ENCODE measurements at places on chromosomes 2 and 18.
A peak's percentile ranks its signal among the peaks of the same experiment; 100 is the strongest.

GRCh38 chr2:112626604-112627059 is 19.1 kb upstream of the SLC20A1 start:
- DNase-seq = peak; percentile 77

DNA sequence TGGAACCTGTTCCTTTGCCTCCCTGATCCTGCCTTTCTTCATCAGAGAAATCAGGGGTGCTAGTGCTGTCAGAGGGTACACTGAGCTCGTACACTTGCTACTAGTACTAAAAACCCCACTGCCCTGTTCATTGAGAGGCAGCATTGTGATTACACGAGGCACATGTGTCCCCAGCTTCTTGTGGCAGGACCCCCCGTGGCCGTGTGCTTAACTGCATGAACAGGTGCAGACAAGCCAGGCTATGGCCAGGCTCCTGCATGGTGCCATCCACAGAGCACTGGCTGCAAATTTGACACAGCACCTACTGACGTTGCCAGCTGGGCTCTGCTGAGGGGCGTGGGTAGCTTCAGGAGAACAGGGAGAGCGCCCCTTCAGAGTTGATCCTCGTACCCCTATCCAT is 248.4 kb downstream of the GLI2 start:
- no peak for DNase-seq

GRCh38 chr2:9722451-9722850 is 91.7 kb upstream of the YWHAQ start:
- no peak for DNase-seq

DNA sequence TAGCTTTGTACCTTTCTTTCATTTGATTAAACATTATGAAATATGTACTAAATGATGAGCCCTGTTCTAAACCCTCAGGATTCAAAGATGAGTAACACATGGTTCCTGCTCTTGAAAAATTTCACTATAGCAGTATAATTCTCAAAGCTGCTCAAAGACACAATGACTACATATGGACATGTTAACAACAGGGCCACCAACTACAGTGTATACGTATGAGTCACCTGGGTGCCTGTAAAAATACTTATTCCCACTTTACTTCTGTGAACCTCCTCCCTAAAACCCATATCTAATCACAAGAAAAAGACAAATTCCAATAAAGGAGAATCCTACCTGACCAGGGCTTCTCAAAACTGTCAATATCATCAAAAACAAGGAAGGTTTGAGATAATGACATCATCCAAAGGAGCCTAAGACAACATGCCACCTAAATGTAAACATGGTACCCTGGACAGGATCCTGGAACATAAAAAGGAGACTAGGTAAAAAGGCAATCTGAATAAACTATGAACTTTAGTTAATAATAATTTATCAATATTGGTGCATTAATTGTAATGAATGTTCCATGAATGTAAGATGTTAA is 84.7 kb downstream of the FAM161A start:
- no peak for DNase-seq

DNA sequence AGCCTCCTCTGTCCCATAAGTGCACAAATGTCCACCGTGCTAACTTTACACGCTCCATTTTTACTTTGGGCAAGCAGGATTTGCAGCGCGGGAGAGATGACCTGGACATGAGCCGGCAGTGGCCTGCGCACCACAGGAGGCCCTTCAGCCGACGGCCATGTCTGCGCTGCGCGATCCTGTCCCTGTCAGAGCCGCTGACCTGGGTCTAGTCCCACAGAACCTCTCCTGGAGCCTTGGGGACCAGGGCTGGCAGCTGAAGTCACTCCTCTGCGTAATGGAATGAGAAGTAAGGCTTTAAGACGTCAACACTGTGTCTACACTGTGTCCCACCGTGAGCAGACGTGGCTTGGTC is 29.6 kb downstream of the ADI1 start:
- no peak for DNase-seq

DNA sequence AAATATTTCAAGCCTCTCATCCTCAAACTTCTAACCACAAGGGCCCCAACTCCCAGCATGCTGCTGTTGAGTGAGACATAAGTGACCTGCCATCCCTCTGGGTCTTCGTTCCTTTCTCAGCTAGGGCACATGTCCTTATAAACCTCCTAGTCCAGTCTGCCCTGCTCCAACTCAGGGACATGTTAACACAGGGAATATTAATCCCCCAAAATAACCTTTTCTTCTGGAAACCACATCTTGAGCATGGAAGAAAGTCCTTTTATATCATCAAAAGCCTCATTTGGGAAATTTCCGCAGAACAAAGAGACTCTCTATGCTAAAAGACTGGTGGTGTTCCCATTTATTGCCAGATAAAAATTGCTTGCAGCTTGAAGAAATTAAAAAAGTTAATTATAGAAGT is 14.4 kb downstream of the TNP1 start:
- DNase-seq = no peak

DNA sequence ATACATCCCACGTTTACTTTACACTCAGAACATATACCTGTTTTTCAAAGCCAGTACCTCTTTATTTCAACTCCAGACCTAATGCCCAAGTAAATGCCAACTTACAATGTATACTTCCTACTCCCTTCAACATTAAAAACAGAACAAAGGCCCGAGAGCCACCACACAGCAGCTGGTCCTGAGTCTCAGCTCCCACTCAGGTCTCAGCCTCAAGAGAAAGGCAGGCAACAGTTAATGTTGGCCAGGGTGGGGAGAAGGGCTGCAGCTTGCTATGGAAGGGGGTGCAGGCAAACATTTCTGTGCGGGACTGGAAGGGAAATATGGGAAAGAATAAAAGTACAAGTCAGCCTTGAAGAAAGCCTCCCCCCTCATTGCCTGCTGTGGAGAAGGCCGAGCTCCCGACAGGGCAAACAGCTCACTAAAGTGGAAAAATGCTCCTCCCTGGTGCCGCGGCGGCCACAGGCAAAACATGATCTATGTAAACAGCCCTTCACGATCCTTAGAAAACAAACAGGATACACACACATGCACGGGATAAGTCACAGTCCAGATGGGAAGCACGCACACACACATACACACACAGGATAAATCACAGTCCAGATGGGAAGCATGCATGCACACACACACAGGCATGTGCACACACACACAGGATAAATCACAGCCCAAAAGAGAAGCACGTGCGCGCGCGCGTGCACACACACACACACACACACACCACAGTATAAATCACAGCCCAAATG is 67.4 kb downstream of the ADNP2 start:
- no peak for DNase-seq

- DNase-seq = no peak
These were observed 148.8 kb upstream of the MAPRE2 start for GRCh38 chr18:34892379-34892778.

DNA sequence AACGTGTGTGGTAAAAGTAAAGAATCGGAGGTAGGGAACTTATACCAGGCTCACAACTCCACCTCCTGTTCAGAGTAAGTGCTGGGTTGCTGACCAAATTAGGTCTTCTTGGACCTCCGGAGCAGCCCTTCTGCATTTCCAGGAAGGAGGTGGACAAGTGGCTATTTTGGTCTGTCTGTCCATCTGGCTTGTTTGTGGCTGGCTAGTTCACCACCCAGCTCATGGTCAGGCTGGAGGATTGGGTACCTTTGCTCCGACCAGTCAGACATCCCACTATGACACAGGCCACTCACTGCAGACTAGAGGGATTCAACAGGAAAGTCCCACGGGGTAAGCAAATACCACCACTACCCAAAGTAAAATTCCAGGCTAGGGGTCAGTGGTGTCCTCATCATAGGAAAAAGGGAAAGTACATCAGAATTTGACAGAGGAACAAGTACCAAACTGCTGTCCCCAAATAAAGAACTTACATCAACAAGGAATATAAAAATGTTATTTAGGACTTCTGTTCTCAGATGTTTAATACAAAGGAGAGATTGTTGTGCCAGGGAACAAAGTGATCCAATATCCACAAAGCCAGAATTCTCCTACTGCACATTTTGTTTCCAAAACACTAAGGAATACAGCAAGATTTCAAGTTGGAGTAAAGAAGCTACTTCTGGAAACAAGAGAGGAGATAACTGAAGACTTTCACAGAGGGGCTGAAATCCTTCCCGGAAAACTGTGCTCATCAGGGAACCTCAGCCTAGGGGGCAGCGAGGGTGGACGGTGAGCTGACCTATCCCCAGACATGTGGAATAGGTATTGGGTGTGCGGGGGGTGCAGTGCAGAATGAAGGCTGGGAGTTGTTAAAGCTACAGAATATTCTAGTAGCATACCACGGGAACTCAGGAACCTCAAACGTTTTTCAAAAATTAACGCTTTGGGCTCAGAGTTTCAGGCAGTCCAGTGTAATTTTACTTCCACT is 56.9 kb downstream of the BCL2 start:
- no peak for DNase-seq

DNA sequence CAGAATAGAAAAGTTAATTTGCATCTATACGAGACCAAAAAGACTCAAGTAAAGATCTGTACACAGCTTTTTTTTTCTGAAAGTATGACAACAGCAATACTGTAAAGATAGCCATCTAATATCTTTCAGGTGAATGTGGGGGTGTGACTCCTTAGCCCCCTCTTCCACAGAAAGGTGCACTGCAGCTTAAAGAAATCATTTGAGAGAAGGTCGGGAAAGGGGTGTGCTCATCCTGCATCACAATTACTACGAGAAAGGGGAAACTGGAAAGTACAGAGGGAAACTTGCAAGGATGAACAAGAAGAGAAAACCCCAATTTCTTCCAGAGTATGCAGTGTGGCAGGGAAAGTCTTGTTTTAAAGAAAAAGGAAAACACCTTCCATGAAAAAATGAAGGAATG is 255.6 kb downstream of the CCDC178 start:
- no peak for DNase-seq

DNA sequence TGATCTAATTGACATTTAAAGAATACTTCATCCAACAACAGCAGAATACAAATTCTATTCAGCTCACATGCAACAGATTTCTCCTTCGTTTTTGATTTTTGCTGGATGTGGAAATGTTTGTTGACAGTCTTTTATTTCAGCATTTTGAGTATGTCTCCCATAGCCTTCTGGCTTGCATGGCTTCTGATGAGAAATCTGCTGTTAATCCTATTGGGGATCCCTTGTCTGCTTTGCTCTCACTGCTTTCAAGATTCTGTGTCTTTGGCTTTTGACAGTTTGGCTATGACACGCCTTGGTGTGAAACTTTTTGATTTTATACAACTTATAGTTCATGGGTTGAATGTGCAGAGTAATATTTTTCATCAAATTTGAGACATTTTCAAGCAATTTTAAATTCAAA is 44.7 kb downstream of the TRABD2A start:
- DNase-seq = no peak

- DNase-seq = no peak
These were observed 234.7 kb downstream of the ATAD2B start for GRCh38 chr2:23692263-23692662.

- DNase-seq = no peak
These were observed 146.9 kb downstream of the CERS6 start for GRCh38 chr2:168602846-168603401.

GRCh38 chr2:1940679-1941078 is 196.4 kb upstream of the PXDN start:
- no peak for DNase-seq

GRCh38 chr2:137963535-137964065 is 673 bp upstream of the HNMT start:
- DNase-seq = no peak

GRCh38 chr2:45907592-45907991 is 256.1 kb downstream of the PRKCE start:
- no peak for DNase-seq

GRCh38 chr2:160602073-160602472 is 108.5 kb upstream of the RBMS1 start:
- no peak for DNase-seq

DNA sequence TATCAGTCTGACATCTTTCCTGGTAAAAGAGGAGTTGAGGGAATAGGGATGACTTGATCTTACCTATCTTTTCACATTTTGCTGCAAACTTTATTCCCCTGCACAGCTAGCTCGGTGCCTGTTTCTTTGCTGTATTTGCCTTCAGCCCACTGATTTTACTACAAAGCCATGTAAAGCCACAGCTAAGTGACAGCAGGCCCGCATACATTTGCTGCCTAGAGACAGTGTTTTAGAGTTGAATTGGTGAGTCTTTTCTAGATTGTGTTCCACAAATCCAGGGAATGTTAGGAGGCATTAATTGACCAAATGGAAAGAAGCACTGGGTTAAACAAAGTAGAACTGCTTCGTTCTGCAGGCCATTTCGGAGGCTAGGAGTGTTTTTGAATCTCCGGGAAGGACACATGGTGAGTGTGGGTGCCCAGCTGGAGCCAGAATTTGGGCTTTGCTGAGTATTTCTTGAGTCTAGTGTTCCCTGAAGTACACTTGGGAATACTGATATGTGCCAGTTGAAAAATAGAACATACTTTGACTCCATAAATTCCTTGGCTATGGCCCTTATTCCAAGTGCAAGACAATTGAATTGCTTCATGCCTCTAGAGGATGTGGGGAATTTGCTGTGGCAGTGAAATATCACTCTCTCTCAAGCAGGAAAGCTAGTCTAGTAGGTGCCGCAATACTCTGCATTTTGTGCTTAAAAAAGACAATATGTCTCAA is 329.8 kb downstream of the PTPRM start:
- no peak for DNase-seq

DNA sequence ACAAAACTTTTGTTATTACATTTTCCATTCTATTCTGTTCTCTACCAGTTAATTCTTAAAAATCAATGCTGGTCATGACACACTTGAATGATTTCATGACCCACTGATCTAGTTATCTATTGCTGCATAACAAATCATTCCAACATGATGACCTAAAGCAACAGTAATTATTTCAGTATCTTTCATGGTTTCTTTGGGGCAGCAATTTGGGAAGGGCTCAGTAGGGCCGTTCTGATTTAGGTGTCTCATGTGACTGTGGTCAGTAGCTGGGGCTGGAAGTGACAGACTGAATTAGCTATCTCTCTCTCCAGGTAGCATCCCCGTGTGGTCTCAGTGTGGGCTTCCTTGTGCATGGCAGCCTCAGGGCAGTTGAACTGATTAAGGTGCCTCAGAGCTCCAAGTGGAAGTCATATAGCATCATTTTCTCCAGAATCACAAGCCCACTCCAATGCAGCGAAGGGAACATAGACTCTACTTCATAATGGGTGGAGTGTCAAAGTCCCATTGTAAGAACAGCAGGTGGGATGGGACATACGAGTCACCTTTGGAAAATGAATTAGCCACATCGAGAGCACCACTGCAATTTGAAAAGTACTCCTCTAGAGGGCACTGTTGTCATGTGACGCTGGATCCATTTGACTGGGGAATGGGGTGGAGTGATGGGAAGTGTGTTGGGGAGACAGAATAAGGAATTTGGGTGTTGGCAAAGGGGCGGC is 39.1 kb upstream of the FAM136A start:
- peak; percentile 56 for DNase-seq

- DNase-seq = no peak
These were observed 4.1 kb upstream of the CYS1 start for GRCh38 chr2:10084223-10084865.

GRCh38 chr18:34281722-34282121 is 57.0 kb upstream of the NOL4 start:
- DNase-seq = no peak

DNA sequence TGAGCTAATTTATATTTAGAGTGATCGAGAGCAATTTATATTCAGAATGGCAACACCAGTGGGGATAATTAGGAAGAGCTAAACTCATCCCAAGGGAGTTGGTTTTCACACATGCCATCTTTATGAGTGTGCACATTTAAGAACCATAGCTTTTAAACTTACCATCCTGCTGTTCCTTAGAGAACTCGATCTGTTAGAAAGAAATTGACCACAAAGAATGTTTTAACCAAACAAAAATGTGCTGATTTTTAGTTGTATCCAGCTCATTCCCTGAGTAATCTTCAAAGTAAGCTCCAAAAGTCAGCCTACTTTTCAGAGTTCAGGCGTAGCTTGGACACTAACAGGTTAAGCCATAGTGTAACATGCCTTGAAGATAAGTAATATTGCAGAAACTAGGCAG is 12.6 kb downstream of the MYL1 start:
- no peak for DNase-seq

- DNase-seq = no peak
These were observed 9.4 kb downstream of the ADAM23 start for GRCh38 chr2:206452750-206453149.
